ENCODE measurements at places on chromosomes 3 and 15. TPM values are rescaled to one million over a fixed set of nuclear protein-coding genes. Genes with fewer than 3 reads are reported as not detected.

OXSM gene
- total RNA-seq: 15.0 TPM

LCTL gene
- not detected for total RNA-seq

LOXL1 gene
- total RNA-seq: 2.1 TPM

C3orf52 gene
- total RNA-seq: 3.4 TPM

NUP210 gene
- total RNA-seq: 131 TPM

NOX5 gene
- total RNA-seq: not detected

GOLIM4 gene
- 6.1 TPM for total RNA-seq

GRM7 gene
- total RNA-seq: not detected

STRIT1 gene
- total RNA-seq: not detected

HRH1 gene
- 0.06 TPM for total RNA-seq

ARL6IP5 gene
- 69.0 TPM for total RNA-seq

GHSR gene
- not detected for total RNA-seq

CAMKV gene
- total RNA-seq: 1.7 TPM

PIERCE2 gene
- total RNA-seq: not detected

GPR27 gene
- 0.68 TPM for total RNA-seq

ZNF662 gene
- 4.9 TPM for total RNA-seq

GOLGA6L1 gene
- not detected for total RNA-seq

ASB14 gene
- not detected for total RNA-seq

PLSCR2 gene
- total RNA-seq: not detected

BCL2A1 gene
- 94.3 TPM for total RNA-seq

SATB1 gene
- total RNA-seq: 92.0 TPM

SLC6A20 gene
- total RNA-seq: not detected

STAC gene
- total RNA-seq: not detected

PSTPIP1 gene
- 93.4 TPM for total RNA-seq

SNAPC5 gene
- 43.3 TPM for total RNA-seq

SPATA12 gene
- total RNA-seq: not detected

CD86 gene
- total RNA-seq: 0.08 TPM

PLCH1 gene
- total RNA-seq: 1.2 TPM

CASR gene
- total RNA-seq: not detected
